ENCODE measurements at places on chromosomes 3 and 15.

- H3K4me1 ChIP-seq: no peaks in the 10 kb centered on the region
- DNase-seq: peak; percentile 54
- no peak overlapping the region for H3K27ac ChIP-seq
- no peaks in the 10 kb centered on the region for H3K27me3 ChIP-seq
- H3K36me3 ChIP-seq: no peaks in the 10 kb centered on the region
- H3K4me3 ChIP-seq: no peak overlapping the region
Measured at GRCh38 chr15:74489518-74490338, 28.8 kb upstream of the UBL7 start.

DNA sequence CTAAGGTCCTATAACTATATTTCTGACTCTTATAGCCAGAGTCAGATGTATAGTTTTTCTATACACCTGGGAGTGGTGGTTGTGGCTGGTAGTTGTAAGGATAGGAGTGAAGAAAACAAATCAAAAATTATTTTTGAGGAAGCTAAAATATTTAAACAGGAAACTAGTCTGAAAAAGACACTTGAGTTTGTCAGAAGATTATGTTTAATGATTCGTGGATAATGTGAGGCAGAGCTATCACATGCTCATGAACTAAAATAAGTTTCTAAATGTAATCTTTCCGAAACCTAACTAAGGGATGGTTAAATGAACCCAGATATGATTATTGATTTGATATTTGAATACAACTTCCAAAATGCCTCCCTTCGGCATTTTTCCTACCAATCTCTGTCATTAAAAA, 30.4 kb downstream of the GABRR3 start:
- H3K36me3 ChIP-seq: no peaks in the 10 kb centered on the region
- H3K27me3 ChIP-seq: no peaks in the 10 kb centered on the region
- no peak overlapping the region for H3K27ac ChIP-seq
- H3K4me1 ChIP-seq: no peaks in the 10 kb centered on the region
- DNase-seq: no peak

DNA sequence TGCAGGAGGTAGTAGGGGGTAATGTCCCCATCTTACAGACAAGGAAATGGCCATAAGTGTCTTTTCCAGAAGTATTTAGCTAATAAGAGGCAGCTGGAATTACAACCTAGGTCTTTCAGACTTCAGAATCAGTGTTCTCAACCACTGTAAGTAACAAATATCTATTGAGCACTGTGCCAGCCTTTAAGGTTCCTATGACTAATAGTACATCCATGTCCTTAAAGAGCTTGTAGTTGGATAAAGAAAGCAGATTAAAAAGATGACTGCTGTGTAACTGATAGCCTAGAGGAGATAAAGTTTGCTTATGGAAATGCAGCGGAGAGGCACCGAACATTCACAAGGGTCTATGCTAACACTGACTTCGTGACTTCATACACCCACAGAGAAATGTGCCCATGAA, 136.0 kb downstream of the KCNMB2 start:
- DNase-seq: peak; percentile 18
- H3K36me3 ChIP-seq: no peaks in the 10 kb centered on the region
- no peaks in the 10 kb centered on the region for H3K27me3 ChIP-seq
- H3K27ac ChIP-seq: no peak overlapping the region
- peaks cover 25% of the 10 kb centered on the region for H3K4me1 ChIP-seq
- no peak overlapping the region for H3K4me3 ChIP-seq

DNA sequence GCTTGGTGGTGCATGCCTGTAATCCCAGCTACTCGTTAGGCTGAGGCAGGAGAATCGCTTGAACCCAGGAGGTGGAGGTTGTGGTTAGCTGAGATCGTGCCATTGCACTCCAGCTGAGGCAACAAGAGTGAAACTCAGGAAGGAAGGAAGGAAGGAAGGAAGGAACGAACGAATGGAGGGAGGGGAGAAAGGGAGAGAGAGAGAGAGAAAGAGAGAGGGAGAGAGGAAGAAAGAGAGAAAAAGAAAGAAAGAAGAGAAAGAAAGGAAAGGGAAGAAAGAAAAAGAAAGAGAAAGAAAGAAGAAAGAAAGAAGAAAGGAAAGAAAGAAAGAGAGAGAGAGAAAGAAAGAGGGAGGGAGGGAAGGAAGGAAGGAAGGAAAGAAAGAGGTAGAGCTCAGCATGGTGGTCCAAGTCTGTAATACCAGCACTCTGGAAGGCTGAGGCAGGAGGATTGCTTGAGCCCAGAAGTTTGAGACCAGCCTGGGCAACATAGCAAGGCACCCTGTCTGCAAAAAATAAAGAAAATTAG, 81.9 kb downstream of the P2RY1 start:
- H3K4me3 ChIP-seq: no peak overlapping the region
- H3K27me3 ChIP-seq: no peaks in the 10 kb centered on the region
- H3K27ac ChIP-seq: no peak overlapping the region
- DNase-seq: no peak
- no peaks in the 10 kb centered on the region for H3K36me3 ChIP-seq

DNA sequence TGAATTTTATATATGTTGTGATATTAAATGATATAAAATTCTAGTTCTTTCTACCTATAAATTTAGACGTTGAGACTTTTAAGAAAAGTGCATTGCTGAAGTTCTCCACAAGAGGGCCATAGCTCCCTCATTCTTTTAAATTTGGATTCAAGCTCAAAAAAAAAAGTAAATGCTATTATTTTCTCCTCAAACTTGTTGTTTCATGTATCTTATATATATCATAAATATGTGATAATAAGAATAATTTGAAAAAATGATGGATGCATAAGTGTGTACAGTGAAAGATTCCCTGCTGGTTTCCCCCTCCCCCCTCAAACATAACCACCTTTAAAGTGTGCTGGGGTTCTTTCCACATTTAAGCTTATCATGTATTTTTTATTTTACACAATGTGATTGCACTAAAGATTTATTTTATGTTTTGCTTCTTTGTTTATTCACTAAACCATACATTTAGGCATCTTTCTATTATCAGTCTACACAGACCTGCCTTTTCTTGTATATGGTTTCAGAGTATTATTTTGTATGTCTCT, 769.4 kb upstream of the GOLIM4 start:
- DNase-seq: peak; percentile 32
- no peak overlapping the region for H3K27ac ChIP-seq
- H3K27me3 ChIP-seq: no peaks in the 10 kb centered on the region
- no peaks in the 10 kb centered on the region for H3K4me1 ChIP-seq

GRCh38 chr3:105793040-105793439, 75.8 kb downstream of the CBLB start:
- no peak overlapping the region for H3K4me3 ChIP-seq
- H3K27me3 ChIP-seq: no peaks in the 10 kb centered on the region
- no peak for DNase-seq
- no peaks in the 10 kb centered on the region for H3K36me3 ChIP-seq

DNA sequence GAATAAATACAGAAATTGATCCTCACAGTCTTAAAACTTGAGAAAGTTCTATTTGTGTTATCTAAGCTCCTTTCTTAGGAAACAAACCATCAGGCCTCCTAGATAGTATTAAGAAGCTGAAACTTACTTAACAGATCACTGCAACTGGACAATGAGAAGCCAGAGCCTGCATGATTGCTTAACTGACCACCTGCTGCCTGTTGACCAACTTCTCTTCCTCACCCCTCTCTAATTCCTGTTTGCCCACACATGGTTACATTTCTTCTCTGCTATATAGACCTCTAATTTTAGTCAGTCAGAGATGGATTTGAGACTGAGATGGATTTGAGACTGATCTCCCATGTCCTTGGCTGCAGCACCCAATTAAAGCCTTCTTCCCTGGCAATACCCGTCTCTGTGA, 13.5 kb downstream of the CCPG1 start:
- no peak overlapping the region for H3K27ac ChIP-seq
- H3K4me1 ChIP-seq: no peaks in the 10 kb centered on the region
- no peak overlapping the region for H3K4me3 ChIP-seq
- H3K27me3 ChIP-seq: no peaks in the 10 kb centered on the region

- peaks cover 25% of the 10 kb centered on the region for H3K4me1 ChIP-seq
- no peak overlapping the region for H3K27ac ChIP-seq
- H3K36me3 ChIP-seq: no peaks in the 10 kb centered on the region
- no peak overlapping the region for H3K4me3 ChIP-seq
Measured at GRCh38 chr3:152196782-152197181, 71.9 kb upstream of the MBNL1 start.

GRCh38 chr3:127749787-127750225, 72.5 kb downstream of the MGLL start:
- no peak overlapping the region for H3K27ac ChIP-seq
- H3K4me3 ChIP-seq: no peak overlapping the region
- H3K36me3 ChIP-seq: no peaks in the 10 kb centered on the region
- DNase-seq: no peak
- no peaks in the 10 kb centered on the region for H3K4me1 ChIP-seq

- H3K36me3 ChIP-seq: peaks cover 31% of the 10 kb centered on the region
- no peak overlapping the region for H3K4me3 ChIP-seq
- no peak overlapping the region for H3K27ac ChIP-seq
- H3K27me3 ChIP-seq: no peaks in the 10 kb centered on the region
Measured at GRCh38 chr15:64681424-64682024, 93.9 kb downstream of the RBPMS2 start.

GRCh38 chr3:65829228-65829627, 209.5 kb downstream of the MAGI1 start:
- DNase-seq: no peak
- H3K4me1 ChIP-seq: peaks cover 7% of the 10 kb centered on the region
- H3K36me3 ChIP-seq: no peaks in the 10 kb centered on the region
- no peak overlapping the region for H3K4me3 ChIP-seq

GRCh38 chr3:29949131-29949530, 657.3 kb upstream of the TGFBR2 start:
- H3K4me1 ChIP-seq: no peaks in the 10 kb centered on the region
- no peaks in the 10 kb centered on the region for H3K27me3 ChIP-seq
- no peak for DNase-seq
- no peak overlapping the region for H3K4me3 ChIP-seq
- no peak overlapping the region for H3K27ac ChIP-seq

DNA sequence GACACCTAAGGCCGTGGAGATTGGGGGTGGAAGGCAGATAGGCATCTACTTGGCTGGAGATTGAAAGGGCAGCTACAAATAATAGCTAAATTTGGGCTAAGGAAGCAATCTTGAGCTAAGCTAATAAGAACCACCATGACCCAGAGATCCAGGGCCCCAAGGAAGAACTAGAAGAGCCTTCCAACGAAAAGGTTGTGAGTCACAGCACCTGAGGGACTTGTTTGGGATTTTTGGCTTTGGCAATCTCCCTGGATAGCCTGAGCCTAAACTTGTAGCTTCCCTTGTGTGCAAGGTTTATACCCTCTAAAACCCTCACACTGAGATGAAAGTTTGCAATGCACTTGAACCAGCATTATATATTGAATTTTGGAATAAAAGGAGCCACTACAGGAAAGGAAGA, 364.0 kb upstream of the IL12A start:
- H3K27ac ChIP-seq: no peak overlapping the region
- DNase-seq: no peak
- H3K4me1 ChIP-seq: peaks cover 6% of the 10 kb centered on the region
- no peaks in the 10 kb centered on the region for H3K36me3 ChIP-seq
- H3K4me3 ChIP-seq: no peak overlapping the region
- H3K27me3 ChIP-seq: no peaks in the 10 kb centered on the region

- no peak overlapping the region for H3K4me3 ChIP-seq
- H3K27me3 ChIP-seq: no peaks in the 10 kb centered on the region
- no peaks in the 10 kb centered on the region for H3K36me3 ChIP-seq
Measured at GRCh38 chr15:72836676-72837330, 53.2 kb upstream of the ADPGK start.

DNA sequence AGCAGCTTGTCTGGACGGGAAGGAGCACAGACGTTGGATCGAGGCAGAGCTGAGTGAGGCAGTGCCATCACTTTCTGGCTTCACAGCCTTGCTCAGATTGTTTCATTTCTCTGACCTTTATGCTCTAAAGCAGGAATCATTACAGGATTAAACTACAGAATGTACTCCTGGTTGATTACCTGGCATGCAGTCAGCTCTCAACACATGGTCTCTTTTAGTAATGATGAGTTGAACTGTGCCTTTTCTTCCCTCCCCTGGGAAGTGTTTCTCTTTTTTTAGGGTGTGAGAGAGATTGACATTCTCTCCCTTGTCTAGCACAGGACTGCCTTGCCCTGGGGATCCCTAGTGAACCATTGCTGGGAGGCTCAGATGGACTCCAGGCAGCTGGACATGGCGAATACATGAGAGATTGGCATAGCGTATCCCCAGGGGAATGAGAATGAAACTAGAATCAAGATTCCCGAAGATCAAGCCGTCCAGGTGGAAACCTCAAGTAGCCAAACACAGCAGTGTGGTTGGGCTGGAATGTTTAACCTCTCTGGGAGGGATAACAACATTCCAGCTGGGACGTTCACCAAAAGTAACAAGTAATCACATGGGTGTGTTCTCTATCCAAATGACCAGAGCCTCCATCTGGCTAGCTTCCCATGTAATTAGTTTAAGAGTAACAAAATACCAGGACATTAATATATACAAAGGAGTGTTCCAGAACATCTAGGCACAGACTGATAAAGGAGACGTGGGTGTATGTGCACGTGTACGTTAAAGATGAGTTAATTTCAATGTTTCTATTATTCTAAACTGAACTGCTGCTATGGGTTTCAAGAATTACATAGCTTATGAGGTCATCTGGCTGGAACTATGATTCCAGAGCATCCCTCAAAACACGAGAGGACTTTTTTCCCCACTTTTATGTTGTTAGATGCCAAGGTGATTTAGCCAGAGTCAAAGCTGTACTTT, 118.6 kb upstream of the NR2E3 start:
- H3K4me3 ChIP-seq: no peak overlapping the region
- no peaks in the 10 kb centered on the region for H3K27me3 ChIP-seq
- H3K4me1 ChIP-seq: no peaks in the 10 kb centered on the region
- H3K36me3 ChIP-seq: no peaks in the 10 kb centered on the region
- no peak for DNase-seq

- no peak overlapping the region for H3K4me3 ChIP-seq
- no peaks in the 10 kb centered on the region for H3K36me3 ChIP-seq
- no peaks in the 10 kb centered on the region for H3K27me3 ChIP-seq
- no peak for DNase-seq
- H3K27ac ChIP-seq: no peak overlapping the region
- H3K4me1 ChIP-seq: no peaks in the 10 kb centered on the region
Measured at GRCh38 chr15:33671456-33671855, 296.8 kb upstream of the CHRM5 start.

DNA sequence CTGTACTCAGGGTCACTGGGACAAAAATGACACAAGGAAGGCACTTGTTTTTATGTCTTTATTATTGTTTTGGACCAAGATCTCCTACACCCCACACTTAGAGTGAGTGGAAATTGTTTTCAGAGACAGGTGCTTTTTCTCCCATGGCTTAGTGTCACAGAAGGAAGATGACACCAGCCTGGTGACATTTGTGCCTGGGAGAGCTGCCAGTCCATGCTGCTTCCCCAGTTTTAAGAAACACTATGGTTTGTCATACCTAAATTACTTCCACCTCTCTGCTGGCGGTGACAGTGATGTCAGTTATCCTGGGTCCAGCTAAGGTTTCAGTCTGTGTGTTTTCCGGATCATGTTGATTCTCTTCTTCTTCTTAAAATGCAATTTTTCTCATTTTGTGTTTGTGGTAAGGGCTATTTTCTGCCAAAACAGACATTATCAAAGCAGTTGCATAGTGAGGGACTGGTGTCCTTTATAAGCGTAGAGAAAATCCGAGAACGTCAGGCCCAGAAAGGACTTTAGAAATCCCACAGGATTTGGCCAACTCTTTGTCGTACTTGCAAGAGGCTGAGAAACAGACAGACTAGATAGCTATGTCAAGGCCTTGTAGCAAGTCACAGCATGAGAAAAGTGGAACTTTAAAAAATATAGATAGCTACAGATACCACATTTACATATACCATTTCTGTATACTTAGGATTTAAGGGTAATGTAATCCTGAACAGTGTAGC, 149.5 kb downstream of the TP63 start:
- DNase-seq: no peak
- no peak overlapping the region for H3K27ac ChIP-seq

- H3K4me1 ChIP-seq: peaks cover 10% of the 10 kb centered on the region
- no peaks in the 10 kb centered on the region for H3K36me3 ChIP-seq
- DNase-seq: no peak
- H3K27me3 ChIP-seq: no peaks in the 10 kb centered on the region
- no peak overlapping the region for H3K4me3 ChIP-seq
Measured at GRCh38 chr3:25381083-25381482, 47.0 kb upstream of the RARB start.
